ENCODE measurements at places on chromosomes 2 and 18.

DNA sequence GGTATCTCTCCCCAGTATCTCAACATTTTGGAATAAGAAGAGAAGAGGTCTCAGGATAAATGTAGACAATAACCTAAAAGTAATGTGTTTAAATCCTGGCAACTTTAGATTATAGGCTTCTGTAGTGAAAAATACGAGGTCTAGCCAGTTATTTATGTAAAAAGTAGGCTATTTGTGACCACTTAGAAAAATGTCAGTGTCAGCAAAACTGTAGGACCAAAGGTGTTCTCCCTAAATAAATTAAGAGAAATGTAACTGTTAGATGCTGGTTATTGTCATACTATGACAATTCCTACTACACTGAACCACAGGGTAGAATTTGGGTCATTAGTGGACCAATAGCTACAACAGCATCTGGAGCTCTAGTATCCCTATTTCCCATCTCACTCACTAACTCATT, 2.0 kb downstream of the SUPT7L start:
- DNase-seq = no peak

DNA sequence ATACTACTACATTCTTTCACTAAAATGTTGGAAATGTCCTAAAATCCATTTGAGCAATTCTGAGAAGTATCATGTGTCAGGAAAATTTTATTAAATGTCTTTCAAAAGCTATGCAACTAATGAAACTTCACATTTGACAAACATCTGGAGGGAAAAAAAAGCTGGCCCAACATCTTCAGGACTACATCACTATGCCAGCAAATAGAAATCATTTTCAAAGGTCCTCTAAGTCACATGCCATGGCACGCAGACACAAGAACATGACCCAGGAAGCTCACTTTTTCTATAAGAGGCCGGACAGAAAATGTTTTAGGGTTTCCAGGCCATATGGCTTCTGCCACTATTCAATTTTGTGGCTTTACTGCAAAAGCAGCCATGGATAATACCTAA, 11.6 kb downstream of the KANSL3 start:
- no peak for DNase-seq

- DNase-seq = no peak
Observed at GRCh38 chr18:53610957-53611356, 613.5 kb downstream of the MBD2 start.

DNA sequence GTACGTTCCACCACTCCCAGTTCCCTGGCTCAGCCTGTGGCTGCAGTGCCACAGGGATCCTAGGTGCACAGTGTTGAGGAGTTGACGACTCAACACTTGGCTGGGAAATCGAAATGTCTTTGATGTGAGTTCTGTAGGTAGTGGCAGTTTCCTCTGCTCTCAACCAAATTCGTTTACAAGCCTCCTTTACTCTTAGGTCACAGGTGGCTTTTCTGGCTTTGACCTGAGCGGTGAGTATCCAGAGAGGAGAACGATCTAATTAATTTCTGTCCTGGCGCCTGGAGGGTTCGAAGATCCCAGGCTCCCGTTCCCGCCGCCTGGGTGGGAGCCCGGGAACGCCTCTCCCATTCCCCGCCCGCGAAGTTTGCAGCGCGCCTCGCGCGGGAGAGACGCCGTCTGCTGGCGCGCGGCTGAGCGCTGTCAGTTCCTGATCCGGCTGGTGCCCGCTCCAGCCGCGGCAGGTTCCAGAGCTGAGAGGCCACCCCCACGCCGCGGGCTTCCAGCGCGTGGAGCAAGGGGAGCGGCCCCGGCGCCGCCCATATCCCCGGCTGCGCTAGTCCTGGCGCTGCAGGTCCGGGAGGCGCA, at the start of gene LAMA3:
Gene LAMA3 (plus strand): TSS at position 423 of the 585 bp plus-strand sequence. CDS start 231 bp downstream, outside the sequence.
- DNase-seq = peak; percentile 77
